Testis (tissue), 5 donors: ENCODE measurements at places on chromosomes 12 and 14.

- no peak for DNase-seq
Observed at GRCh38 chr12:67436230-67436629, 167.1 kb downstream of the CAND1 start.

DNA sequence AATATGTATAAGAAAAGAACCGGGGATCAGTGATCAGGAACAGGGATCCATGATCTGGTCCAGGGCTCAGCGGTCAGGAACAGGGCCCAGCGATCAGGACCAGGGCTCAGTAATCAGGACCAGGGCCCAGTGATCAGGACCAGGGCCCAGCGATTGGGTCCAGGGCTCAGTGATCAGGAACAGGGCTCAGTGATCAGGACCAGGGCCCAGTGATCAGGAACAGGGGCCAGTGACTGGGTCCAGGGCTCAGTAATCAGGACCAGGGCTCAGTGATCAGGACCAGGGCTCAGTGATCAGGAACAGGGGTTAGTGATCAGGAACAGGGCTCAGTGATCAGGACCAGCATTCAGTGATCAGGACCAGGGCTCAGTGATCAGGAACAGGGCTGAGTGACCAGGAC is 56.3 kb downstream of the TMEM121 start:
- no peak for DNase-seq

DNA sequence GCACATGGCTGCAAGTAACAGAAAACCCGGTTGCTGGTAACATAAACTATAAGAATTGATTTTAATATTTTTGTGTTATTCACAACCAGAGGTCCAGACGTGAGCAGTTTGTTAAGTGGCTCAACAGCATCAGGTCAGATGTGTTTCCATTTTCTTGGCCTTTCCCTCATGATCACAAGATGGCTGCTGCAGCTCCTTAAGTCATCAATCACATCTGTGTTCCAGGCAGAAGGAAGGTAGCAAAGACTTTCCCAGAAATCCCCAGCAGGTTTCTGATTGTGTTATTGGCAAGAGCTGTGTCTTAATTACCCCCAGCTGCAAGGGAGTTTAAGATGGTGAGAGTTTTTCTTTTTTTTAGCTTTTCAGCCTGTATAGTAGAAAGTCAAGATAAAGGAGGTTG is 40.4 kb upstream of the MYL2 start:
- no peak for DNase-seq

- peak; percentile 83 for DNase-seq
Observed at GRCh38 chr12:90858252-90858651, 96.7 kb downstream of the CCER1 start.

DNA sequence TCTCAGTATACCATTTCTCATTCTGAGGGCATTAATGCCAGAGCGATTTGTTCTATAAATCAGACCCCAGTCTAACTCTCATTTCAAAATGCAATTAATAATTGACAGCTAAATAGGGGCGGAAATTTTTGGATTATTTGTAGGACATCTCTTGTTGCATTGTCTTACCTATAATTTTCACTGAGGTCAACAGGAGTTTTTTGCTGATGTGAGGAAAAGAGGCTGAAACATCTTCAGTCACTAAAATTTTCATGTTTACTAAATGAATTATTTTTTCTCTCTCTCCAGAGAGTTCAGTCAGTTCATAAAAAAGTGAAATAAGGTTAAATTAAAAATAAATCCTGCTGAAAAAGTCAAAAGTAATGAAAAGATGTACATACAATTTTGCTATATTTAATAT is 295.9 kb downstream of the CCER1 start:
- no peak for DNase-seq

- peak; percentile 71 for DNase-seq
Observed at GRCh38 chr12:113097716-113098440, 37.7 kb downstream of the RASAL1 start.

- DNase-seq, result no peak
Observed at GRCh38 chr12:112103758-112104503, 4.7 kb downstream of the NAA25 start.

GRCh38 chr12:10160617-10161385 is 11.1 kb downstream of the OLR1 start:
- no peak for DNase-seq
